ENCODE measurements at places on chromosomes 5 and 9. TPM values are rescaled to one million over a fixed set of nuclear protein-coding genes. Genes with fewer than 3 reads are reported as not detected.

ADGRD2 gene
- total RNA-seq = not detected

LCN12 gene
- total RNA-seq = 0.38 TPM

LHX6 gene
- 5.2 TPM for total RNA-seq

C1QTNF3 gene
- 0.59 TPM for total RNA-seq

MYOZ3 gene
- 8.1 TPM for total RNA-seq

KCNN2 gene
- total RNA-seq = 8.2 TPM

DNAH5 gene
- 0.41 TPM for total RNA-seq

MEIKIN gene
- not detected for total RNA-seq

TTC16 gene
- total RNA-seq = 0.11 TPM

TNIP1 gene
- total RNA-seq = 27.3 TPM

ANKRD55 gene
- not detected for total RNA-seq

GRM6 gene
- total RNA-seq = not detected

CNTRL gene
- 16.3 TPM for total RNA-seq

C9orf153 gene
- total RNA-seq = not detected

SPINK6 gene
- not detected for total RNA-seq

SLC4A9 gene
- 0.33 TPM for total RNA-seq

ZNF782 gene
- 2.6 TPM for total RNA-seq

CCDC192 gene
- total RNA-seq = 1.1 TPM

NPR3 gene
- total RNA-seq = 0.04 TPM

FOXD4L6 gene
- not detected for total RNA-seq

S1PR3 gene
- total RNA-seq = 25.0 TPM

PIP5KL1 gene
- total RNA-seq = 3.4 TPM

RETREG1 gene
- 0.28 TPM for total RNA-seq

PDCD1LG2 gene
- total RNA-seq = not detected

IFNK gene
- not detected for total RNA-seq

F2R gene
- total RNA-seq = 17.1 TPM

CARD9 gene
- 0.28 TPM for total RNA-seq

FAM78A gene
- total RNA-seq = 3.4 TPM

ZNF483 gene
- 62.9 TPM for total RNA-seq

RNF183 gene
- not detected for total RNA-seq

CSNK1A1 gene
- 262 TPM for total RNA-seq

ANXA2R gene
- 0.83 TPM for total RNA-seq

INSL6 gene
- not detected for total RNA-seq

IL13 gene
- not detected for total RNA-seq

PTAR1 gene
- 66.7 TPM for total RNA-seq

OTULINL gene
- total RNA-seq = 3.3 TPM

TMEM174 gene
- total RNA-seq = not detected

STPG3 gene
- total RNA-seq = not detected

ZCCHC10 gene
- total RNA-seq = 22.3 TPM

FOXI1 gene
- total RNA-seq = 0.07 TPM

PKD2L2 gene
- total RNA-seq = not detected

LRRC26 gene
- 0.67 TPM for total RNA-seq

DDX46 gene
- total RNA-seq = 27.9 TPM
